ENCODE measurements at places on chromosomes 3 and 15.

- DNase-seq: no peak
Observed at GRCh38 chr3:154229217-154229590, 95.1 kb downstream of the DHX36 start.

- no peak for DNase-seq
Observed at GRCh38 chr15:60883691-60884640, 345.1 kb downstream of the RORA start.

DNA sequence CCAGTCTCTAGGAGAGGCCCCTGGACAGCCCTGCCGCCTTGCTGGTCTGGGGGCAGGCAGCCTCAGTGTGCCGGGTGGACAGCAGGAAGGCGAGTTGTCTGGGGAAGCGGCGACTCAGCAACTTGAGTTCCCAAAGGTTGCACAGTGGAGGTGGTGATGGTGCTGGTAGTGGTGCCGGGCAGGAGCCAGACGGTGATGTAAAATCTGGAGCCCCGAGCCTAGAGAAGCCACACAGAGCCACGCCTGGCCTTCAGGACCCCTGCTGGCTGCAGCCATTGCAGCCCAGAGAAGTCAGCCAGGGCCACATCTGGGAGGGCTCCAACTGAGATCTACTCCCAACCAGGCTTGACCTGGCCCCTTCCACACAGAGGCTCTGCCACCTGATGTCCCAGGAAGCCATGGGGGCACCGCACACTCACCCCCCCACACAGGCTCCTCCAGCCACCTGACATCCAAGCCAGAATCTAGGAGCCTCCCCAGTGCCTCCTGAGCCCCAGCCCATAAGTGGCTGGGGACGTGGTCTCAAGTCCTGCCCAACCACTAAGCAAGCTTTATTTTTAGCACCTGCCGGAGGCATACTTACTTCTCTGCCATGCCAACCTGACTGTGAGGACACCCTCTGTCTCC is 8.8 kb downstream of the C3orf22 start:
- DNase-seq: peak; percentile 10

- DNase-seq: no peak
Observed at GRCh38 chr3:171346582-171347300, 113.5 kb downstream of the TNIK start.

All from glutamatergic neuron (in vitro differentiated cells).